ENCODE measurements at places on chromosomes 1 and 21.

GRCh38 chr1:15584489-15585363, at the start of gene AGMAT:
AGMAT (minus strand) TSS chr1:15585051; CDS start chr1:15584967, 84 bp downstream.
- DNase-seq: no peak

DNA sequence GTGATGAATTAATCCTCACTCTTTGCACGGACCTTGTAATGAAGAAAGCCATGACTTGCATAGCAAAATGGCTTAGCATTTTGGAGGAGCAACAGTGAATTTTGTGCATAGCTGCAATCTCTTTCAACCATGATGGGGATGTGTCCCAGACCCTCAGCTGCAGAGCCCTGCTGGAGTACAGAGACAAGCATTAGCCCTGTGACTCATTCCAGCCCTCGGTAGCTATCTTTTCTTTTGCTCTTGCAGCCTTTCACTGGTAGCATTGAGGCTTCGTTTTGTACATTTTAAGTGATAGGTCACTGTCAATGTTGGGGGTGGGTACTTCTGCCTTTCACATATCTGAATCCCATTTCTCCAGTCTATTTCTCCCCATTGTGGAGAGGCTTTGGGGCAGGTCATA, 58.4 kb downstream of the SLC35F3 start:
- no peak for DNase-seq

DNA sequence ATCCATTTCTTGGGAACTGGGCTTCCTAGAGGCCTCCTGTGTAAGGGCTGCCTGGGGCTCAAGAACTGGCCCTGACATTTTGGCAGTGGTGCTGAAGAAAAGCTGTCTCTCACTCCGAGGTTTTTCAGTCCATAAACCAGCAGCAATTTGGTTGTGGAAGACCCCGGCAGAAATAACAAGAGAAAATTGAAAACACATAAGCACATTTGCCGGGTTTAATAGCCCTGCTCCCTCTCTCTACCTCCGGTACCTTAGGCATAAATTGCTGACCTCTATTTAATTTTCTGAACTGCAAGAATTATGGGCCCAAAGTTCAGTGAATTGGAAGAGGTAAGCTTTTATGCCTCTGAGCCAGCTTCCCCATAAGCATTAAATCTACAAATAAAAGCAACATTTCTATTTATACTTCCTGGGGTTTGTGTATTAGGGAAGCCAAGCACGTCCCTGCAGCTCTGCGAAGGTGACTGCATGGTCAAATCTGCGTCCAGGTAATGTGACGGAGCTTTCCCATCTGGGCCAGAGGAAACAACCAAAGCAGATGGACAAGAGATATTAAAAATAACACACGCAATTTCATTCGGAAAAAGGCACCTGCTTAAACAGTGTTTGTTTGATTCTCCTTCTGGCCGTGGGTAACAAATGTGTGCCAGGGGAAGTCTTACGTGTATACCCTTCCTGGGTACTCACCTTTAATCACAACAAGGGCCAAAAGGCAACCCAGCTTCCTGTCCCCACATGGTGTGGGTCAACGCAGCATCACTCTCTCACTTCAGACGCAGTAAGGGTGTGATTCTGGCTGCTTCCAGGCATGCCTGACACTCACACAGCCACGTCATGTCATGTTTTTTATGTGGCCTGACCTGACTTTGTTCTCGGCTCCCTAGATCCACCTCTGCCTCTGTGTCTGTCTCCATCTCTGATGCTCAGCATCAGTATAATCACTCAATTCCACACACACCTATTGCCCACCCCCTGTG, 69.2 kb downstream of the PAPPA2 start:
- no peak for DNase-seq

GRCh38 chr1:218633238-218633988, 288.3 kb downstream of the TGFB2 start:
- DNase-seq: no peak

- no peak for DNase-seq
These were observed 190.9 kb upstream of the ADGRL4 start for GRCh38 chr1:79197421-79197820.

DNA sequence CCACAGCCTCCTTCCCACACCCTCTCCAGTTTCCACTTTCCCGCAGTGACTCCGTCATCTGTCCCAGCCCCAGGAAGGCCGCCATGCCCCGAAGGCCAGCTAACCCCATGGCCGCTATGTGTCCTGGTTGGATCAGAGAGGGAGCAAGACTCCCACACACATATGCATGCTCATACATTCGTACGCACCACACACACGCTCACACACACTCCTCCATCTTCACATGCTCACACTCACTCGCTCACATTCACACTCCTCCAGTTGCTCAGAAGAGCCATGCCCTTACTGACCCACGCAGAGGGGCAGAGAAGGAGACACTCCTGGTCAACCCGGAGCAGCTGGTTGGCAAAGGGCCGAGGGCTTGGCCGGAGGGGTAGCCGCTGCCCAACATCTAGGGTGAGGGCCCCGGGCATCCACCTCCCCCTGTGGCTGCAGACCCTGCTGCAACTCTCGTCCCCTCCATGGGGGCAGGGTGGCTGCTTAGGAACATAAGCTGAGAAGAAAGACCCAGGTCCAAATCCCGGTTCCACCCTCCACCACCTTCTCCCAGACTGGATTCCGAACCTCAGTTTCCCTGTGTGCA, 122.3 kb upstream of the SLC25A33 start:
- DNase-seq: no peak

DNA sequence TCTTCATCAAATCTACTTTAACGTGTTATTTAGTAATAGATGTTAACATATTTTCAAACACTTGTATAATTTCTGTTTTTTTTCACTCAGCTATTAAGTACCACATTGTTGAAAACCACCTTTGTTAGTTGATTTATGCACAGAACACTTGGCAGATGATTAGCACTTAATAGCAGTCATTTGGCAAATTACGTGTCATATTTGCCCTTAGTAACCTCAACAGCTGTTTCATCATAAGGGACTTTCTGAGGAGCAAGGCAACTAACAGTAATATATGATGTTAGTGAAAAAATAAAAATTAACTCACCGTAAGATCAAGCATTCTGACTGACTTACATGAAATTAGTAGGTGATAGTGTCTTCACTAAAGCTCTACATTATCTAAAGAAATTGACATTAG, 186.4 kb downstream of the HMCN1 start:
- DNase-seq: no peak
